ENCODE measurements at places on chromosomes 4 and X. TPM values are rescaled to one million over a fixed set of nuclear protein-coding genes. Genes with fewer than 3 reads are reported as not detected.

- ATAC-seq = no peak
Measured at GRCh38 chr4:21451032-21451431, 497.5 kb downstream of the KCNIP4 start.

DNA sequence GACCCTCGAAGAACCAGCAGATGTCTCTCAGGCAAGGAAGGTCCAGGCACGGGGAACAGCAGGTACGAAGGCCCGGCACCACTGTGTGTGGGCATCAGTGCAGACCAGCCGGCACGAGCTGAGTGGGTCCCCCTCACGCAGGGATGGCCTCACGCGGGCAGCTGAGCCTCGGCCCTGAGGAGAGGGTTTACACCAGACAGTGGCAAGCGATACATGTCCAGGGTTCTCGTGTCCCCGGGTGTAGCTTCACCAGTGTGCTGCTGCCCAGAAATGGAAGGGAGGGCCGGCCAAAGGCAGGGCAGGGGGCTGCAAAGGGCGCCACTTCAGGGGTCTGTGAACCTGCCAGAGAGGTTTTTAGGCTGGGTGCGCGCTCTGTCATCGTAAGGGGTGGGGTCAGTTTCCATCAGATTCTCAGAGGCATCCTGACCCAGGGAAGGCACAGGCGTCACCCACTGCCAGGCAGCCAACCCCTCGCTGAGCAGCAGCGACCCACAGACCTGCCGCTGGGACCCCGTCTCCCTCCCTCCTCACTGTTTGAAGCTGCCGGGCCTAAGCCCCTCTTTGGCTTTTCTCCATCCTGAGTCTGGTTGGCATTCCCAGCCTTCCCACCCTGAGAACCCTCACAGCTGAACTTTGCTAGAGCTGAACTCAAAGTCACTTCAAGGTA is 107.0 kb downstream of the CPZ start:
- ATAC-seq = no peak

DNA sequence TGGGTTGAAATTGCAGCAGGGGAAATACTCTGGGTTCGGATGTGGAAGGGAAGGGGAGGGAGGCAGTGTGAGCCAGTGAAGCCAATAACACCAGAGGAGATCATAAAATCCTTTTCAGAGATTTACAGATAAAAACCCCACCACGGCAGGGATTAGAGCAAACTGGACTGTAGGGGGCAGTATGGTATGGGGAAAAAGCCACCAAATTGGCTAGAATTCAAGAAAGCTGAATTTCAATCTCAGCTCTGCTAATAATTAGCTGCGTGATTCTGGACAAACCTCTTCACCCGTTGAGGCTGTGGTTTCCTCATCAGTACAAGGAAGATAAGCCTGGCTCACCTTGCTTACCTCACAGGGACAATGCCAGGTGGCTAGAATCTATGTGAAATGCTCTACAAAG is 108.1 kb downstream of the ATG4A start:
- peak; percentile 53 for ATAC-seq

GRCh38 chr4:142467088-142467487 is 379.0 kb downstream of the INPP4B start:
- no peak for ATAC-seq

DNA sequence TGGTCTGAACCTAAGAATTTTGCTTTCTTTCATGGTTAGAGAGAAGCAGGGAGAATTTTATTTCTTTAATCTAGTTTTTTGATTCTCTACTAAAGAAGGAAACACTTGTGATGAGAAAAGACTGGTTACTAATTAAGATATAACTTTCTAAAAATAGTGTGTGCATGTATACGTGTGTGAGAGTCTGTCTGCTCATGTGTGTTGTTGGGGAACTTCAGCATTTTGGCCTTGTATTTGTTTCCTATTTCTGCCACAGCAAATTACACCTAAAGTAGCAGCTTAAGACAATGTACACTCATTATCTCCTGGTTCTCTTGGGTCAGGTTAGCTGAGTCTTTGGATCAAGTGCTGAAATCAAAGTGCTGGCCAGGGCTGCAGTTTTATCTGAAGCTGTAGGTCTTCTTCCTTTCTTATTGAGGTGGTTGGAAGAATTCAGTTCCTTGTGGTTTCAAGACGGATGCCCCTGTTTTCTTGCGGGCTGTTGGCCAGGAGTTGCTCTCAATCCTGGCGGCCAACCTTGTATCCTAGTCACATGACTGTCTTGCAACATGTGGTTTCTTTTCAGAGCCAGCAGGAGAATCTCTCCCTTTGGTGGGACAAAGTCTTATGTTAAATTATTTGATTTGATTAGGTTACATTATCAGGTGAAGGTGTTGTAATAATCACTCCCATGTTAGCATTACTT is 188.4 kb upstream of the CLNK start:
- no peak for ATAC-seq

- no peak for ATAC-seq
Measured at GRCh38 chr4:93719552-93719951, 109.0 kb upstream of the ATOH1 start.

DNA sequence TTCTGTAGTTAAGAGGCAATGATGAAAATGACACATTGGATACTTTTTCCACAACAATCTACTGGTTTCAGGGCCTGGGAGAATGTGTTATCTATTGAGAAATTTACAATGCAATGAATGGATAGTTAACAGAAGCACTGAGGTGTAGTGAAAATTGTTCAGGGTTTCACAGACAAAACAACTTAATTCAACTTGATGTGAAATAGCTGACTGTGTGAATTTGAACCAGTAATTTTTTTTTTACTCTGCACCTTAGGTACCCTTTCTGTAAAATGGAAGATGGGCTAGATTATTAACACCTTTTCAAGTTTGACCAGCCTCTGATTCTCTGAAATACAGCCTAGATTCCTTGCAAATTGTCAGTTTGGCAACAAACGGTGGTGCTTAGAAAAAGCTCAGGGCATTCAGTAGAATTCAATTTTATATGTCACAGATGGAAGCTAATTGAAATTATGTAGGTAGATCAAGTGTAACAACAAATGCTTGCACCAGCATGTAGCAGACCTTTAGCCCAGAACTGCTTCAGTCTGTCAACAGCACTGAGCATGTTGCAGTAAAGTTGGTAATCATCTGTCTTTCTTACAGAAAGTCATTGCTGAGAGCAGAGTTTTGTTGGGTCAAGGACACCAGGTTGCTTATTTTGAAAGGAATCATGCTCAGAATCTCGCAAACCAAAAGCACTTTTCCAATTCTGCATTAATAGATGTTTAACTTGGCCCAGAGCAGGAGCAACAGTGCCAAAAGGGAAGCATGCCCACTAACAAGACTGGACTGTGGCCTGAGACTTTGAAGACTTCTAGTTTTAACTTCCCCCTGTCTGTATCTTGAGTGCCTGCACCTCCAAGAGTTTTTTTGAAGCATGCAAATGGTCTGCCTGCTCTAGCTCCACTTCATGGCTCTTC is 526.6 kb downstream of the PACRGL start:
- no peak for ATAC-seq

- ATAC-seq = no peak
Measured at GRCh38 chr4:119128148-119128547, 7.5 kb upstream of the MYOZ2 start.

DNA sequence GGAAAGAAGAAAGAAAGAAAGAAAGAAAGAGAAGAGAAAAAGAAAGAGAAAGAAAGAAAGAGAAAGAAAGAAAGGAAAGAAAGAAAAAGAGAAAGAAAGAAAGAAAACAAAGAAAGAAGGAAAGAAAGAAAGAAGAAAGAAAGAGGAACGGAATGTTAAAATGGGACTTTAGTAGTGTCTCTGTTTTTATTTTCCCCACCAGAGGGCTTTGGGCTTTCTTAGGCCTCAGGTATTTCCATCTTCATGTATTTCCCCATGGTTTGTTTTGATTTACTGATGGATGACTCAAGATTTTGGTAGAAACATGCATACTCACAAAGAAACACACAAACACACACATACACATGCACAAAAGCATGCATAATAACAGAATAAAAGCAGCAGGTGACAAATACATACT is 181.2 kb downstream of the AFF2 start:
- no peak for ATAC-seq

- no peak for ATAC-seq
Measured at GRCh38 chr4:131509521-131509920, 1639.6 kb upstream of the PCDH10 start.

DNA sequence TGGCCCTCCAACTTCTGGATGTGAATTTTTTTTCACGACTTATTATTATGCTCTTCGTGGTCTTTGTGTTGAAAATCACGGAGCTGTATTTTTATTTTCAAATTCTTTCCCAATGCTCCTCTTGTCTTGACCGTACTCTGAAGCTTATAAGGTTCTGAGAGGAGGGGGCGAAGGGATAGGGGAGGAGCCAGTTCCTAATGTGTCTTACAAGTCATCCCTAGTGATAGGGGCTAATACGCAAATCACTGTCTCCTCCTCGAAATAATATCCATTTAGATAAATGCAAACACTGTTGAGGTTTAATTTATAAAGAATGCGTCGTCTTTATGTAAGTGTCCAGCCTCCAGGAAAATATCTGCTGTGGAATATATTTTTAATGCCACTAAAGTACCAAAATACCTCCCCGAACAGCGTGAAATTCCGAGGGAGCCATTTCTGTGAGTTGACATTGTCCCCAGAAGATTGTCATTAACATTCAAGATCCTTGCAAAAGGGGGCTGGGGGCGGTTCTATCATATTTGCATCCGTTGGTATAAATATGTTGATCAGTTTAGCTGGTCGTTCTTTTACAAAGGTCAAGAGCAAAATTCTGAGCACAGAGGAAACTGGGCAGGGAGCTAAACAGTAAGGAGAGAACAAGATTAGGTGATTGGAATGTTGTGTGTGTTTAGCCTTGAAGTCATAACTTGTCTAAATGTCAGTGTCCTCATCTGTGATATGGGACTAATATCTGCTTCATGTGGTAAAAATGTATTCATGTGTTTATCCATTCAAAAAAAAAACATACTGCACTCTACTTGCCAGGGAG is 3.7 kb upstream of the FAT1 start:
- ATAC-seq = no peak

GRCh38 chr4:5084911-5085475 is 33.7 kb downstream of the STK32B start:
- no peak for ATAC-seq

- ATAC-seq = peak; percentile 47
Measured at GRCh38 chrX:107826238-107827029, 768 bp downstream of the MID2 start.

GRCh38 chr4:148955564-148956297 is 513.5 kb upstream of the NR3C2 start:
- ATAC-seq = peak; percentile 31

DNA sequence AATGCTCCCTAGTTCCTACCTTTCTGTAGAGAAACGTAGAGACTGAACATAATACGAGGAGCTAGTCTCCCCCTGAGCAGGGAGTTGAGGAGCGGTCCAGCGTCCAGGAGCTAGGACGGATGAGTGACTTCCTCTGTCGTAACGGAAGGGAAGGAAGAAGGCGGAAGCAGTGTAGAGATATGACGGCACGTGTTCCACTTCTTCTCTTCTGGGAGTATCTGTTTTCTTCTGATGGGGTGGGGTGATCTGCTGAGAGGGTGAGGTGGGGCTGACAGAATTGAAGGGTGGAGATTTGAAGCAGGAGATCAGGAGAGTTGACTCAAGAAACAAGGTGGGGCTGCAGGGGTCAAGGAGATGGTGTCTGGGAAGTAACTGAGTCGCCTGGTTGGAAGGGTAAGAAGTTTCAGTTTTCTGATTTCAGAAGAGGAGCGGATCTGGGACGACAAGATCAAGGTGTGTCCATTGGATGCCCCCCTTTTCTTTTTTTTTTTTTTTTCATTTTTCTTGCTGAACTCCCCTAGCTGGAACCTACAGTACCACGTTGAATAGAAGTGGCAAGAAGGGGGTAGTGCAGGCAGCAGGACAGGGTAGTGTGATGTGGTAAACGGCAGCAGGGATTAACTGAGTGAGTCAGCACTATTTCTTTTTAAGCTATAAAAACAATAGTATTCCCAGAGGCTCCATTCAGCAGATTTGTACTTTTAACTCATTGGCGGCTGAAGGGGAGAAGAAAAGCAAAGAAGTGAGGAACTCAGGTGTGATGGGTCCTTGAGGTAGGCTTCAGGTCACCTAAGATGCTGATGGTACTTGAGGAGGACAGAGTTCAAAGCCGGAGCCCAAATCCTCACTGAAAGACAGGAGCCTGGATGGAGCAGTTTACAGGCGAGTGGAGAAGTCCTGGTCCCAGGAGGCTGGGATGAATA is 50.8 kb upstream of the SETD7 start:
- ATAC-seq = peak; percentile 91

- ATAC-seq = peak; percentile 43
Measured at GRCh38 chrX:150363561-150364346, 637 bp downstream of the MAMLD1 start.

- ATAC-seq = no peak
Measured at GRCh38 chrX:33053001-33053400, 158.3 kb downstream of the DMD start.

GRCh38 chr4:25930731-25931354 is 16.8 kb downstream of the SMIM20 start:
- ATAC-seq = no peak

- peak; percentile 32 for ATAC-seq
Measured at GRCh38 chr4:81663368-81663767, 191.7 kb upstream of the RASGEF1B start.

DNA sequence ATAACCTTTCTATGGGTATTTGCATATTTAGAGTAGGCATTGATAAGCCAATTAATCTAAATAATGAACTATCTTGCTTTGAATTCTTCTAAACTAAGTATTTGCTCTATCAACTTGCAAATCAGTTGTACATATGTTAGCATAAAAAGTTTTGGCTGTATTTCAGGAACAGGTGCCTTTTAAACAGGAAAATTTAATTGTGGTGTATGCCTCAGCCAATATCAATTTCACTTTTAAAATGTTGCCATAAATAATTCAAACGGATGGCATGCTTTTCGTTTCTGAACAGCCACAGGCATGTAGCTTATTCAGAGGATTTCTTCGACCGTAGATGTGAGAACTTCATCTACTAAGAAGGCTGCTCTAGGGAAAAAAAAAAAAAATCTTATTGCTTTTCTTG is 99.9 kb downstream of the DCLK2 start:
- ATAC-seq = no peak

DNA sequence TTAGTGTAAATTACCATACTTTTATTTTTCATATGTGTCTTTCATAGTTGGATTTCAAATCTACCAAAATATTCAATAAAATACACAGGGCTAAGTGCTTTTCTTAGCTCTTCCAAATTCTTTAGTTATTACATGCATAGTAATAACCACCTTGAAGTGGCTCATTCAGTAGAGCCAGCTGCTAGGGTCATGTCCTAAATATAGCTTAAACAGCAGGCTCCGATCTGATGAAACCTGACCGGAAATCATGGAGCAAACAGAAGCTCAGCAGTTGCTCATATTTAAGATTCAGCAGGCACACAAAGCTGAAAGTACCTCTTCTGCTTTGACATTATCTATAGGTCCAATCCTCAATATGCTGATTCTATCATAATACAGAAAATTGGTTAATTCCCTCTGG is 1470.4 kb downstream of the ADGRL3 start:
- no peak for ATAC-seq

The GATA1 gene
- not detected for total RNA-seq

The FGF13 gene
- total RNA-seq = 0.40 TPM

The EPHA5 gene
- total RNA-seq = not detected

The PAGE5 gene
- not detected for total RNA-seq

The HADH gene
- total RNA-seq = 32.8 TPM

The VSIG4 gene
- 2.9 TPM for total RNA-seq

The PDGFC gene
- total RNA-seq = 4.4 TPM

The CABS1 gene
- total RNA-seq = not detected

The MAD2L1 gene
- total RNA-seq = 12.7 TPM

The RBM3 gene
- 273 TPM for total RNA-seq

The FGFBP1 gene
- total RNA-seq = 402 TPM

The DMRTC1 gene
- not detected for total RNA-seq

The ASMT gene
- not detected for total RNA-seq
